ENCODE measurements at places on chromosomes 12 and 14.

- DNase-seq: no peak
Measured at GRCh38 chr14:70358631-70359030, 852 bp downstream of the COX16 start.

DNA sequence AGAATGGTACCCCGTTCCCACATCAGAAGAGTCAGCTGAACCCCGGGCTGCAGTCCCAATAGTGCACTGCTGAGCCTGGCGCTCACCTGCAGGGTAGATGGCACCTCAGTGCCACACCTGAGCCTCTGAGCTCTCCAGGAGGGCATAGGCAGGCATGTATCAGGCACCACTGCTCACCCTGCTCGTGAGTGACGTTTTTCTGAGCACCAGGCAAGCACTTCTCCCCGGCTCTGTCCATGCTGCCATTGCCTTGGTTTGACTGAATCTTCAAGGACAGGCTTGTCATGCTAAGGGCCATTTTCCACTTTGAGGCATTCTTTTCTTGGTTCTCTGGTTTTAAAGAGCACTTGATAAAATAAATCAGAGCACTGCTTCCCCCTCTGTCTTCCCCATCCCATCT, 161.6 kb upstream of the PRMT8 start:
- DNase-seq: no peak

GRCh38 chr14:25101276-25101675, 51.3 kb upstream of the STXBP6 start:
- no peak for DNase-seq

DNA sequence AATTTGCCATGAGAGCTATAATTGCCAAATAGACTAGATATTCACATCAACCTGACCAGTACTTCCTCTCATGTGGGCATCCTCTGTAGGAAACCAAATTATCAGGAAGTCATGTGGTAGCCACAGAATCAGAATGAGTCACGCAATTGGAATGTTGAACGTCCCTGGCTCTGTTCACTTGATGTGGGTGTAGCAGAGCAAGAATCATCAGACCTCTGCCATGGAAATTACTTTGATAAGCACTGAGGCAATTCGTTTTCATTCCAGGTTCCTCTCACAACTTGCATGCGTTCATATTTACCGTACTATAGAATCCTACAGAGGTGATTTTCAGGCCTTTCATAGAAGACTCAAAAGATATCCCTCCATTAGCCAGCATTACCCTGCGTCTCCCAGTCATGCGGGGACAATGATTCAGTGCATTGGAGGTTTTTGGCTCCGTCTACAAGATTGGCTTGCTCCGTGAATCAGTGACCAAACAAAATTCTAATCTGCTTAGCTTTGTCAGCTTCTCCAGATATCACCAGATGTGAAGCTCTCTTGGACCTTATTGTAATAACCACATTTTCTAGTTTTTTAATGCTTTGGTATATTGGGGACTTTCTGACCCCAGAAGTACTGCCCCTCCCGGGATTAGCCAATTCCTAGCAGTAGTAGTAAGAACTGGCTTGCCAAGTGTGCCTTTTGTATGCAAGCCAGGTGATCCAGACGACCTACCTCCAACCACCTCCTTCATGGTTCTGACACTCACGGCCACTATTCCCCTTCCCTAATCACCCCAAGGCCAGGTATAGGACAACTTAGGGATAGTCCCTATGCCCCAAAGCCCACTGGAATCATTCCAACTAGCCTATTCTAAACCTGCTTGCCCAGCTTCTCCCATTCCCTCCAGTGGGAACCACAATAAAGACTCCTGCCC, 133.4 kb downstream of the KICS2 start:
- no peak for DNase-seq

All from cardiac septum (tissue), 1 donor.